ENCODE measurements at places on chromosomes 16 and 17.

GRCh38 chr16:58417600-58417999 is 25.3 kb downstream of the GINS3 start:
- no peak for DNase-seq

- no peak for DNase-seq
Observed at GRCh38 chr17:72682605-72683004, 409.9 kb downstream of the SLC39A11 start.

DNA sequence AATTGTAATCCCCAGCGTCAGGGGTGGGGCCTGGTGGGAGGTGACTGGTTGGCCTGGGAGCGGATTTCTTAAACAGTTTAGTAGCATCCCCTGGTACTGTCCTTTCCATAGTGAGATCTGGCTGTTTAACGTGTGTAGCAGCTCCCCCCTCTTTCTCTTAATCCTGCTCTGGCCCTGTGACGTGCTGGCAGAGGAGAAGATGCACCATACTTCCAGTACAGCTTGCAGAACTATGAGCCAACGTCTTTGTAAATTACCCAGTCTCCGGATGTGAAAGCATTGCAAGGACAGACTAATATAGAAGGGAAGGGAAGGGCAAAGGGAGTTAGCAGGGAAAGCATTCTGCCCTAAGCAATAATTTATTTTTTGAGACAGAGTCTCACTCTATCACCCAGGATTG is 83.9 kb downstream of the RMI2 start:
- DNase-seq = no peak

- no peak for DNase-seq
Observed at GRCh38 chr17:29078183-29079045, 35.5 kb downstream of the PIPOX start.

DNA sequence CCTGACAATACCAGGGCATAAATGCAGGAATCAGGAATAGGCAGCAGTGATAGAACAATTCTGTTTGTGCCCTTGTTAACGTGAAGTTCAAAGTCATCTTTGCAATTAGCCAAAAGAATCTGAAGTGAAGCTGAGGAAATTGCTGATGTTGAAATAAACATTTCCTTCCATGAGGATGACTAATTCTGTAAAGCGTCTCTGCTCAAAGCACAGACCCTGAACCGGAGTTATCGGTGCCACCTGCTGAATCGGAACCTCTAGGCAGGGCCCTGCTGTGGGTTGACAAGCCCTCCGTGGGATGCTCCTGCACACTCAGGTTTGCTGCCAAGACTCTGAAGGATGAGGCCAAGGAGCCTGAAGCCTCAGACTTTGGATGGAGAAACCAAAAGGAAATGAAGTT is 37.0 kb upstream of the CDH1 start:
- DNase-seq = peak; percentile 59

- no peak for DNase-seq
Observed at GRCh38 chr16:52967744-52968143, 85.0 kb downstream of the CHD9NB start.

DNA sequence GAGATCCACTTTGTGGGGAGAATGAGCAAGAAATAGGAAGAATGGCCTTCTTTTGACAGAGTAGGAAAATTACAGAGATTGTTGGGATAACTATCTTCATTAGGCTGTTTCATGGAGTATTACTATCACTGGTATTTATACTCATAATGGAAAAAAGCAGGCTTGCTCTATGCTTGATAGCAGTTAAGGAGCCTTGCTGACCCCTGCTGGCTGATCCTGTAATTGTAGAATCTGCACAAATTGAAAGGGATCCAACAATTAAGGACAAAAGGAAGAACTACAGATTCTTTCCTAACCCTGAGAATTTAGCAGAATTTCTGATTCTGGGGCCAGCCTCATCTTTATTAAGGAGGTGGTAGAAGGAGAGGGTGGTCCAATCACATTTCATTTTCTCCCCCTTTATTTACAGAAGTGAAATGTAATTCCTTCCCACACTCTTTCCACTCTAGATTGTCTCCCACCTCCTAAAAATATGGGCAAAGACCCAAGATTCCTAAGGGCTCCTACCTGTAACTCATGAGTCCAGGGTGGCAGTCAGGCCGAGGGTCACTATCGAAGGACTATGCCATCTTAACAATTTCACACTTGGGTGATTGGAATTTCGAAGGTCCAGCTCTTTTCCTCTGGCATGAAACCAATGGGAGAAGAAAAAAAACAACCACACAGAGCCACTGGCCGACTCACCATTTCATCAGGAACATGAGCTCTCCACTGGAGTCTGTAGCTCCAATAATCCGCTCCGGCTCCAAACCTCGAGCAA is 26.3 kb downstream of the NFE2L1 start:
- peak; percentile 68 for DNase-seq

- no peak for DNase-seq
Observed at GRCh38 chr17:13003454-13003851, 14.4 kb downstream of the ELAC2 start.

GRCh38 chr16:52861614-52862022 is 191.1 kb downstream of the CHD9NB start:
- DNase-seq = no peak
